Activated CD4-positive, CD25-positive, alpha-beta regulatory T cell treated with anti-CD3 and anti-CD28 coated beads, Interleukin-2, amount 50 U/mL, for 16 hours (primary cell): ENCODE measurements at places on chromosomes 1 and 21.

GRCh38 chr1:155326631-155327037, 5.9 kb downstream of the RUSC1 start:
- DNase-seq, result no peak

DNA sequence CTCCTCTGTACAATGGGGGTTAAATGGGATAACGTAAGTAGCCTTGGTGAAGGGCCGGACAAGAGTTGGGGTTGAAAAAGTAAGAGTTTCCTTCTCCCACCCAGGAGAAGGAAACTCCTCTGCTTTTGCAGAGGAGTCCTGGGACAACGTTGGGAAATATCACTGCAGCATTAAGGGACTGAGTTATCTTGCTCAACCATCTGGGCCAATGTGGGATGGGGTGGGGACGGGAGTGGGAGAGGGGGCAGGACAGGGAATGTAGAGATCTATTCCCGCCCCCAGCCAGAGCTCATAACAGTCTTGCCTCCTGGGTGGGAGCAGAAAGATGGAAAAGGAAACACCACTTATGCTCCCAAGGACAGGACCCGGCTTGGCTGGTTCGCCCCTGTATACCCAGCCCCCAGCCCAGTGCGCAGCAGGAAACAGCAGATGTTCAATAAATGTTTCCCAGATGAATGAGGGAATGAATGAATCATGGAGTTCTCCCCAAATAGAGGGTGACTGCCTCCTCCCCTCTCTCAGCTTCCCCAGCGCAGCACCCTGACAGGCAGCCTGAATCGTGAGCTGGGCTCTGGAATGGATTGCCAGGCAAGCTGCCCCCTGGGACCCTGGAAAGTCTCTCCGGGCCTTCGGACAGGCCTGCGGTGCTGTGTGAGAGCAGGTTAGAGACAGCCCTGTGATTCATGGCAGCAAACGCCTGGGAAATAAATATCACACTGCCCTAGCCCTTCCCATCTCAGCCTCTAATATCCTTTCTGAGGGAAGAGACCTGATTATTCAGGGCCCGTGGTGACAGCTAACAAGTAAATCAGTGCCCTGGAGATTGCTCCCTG, 24.8 kb downstream of the FBXO2 start:
- no peak for DNase-seq

DNA sequence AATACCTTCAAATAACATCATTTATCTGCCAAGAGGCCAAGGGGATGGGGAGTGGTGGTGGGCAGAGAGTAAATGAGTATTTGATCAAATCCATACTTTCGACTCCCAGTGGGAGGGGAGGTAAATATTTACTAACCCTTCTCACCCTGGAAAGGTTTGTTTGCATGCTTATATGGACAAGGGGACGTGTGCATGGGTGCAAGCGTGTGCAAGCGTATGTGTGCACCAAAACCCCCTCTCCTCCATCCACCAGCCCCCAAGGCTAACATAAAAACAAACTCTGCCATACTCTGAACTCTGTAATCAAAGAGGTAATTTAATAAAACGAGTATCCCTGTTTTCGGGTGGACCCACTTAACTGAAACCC, 58.0 kb downstream of the SYF2 start:
- no peak for DNase-seq

DNA sequence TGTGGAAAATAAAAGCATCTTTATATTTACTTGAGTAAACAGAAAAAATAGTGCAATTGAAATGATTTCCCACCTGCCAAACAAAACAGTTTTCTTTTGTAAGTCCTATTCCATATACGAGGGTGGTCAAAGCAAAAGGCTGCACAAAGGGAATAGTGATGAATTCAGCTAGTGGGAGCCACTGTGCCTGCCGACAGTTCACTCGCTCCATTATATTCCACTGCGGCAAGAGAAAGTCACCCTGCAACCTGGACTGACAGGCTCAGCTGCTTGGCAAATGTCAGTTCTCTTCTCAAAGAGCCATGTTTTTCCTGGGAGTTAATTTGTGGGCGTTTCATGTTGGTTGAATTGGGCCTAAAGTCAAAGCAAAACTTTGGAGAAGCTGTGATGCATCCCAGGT, 145.4 kb downstream of the LMO4 start:
- DNase-seq, result no peak

DNA sequence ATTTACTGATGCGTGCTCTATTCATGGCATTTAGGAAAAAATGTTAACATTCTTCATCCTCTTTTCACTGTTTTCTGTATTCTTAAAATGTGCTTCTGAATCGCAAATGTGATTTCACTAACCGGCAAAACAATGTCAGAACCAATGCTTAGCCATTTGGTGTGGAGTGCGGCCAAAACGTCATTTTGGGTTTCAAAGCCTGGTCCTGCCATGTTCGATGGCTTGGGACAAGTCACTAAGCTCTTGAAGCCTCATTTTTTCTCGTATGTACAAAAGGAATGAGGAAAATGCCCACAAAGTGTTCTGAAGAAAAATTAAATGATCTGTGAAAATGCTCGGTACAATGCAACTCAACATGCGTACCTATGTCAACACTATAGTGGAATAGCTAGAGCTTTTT, 175.3 kb downstream of the APP start:
- DNase-seq, result no peak
